ENCODE measurements at places on chromosomes 7 and 10. TPM values are rescaled to one million over a fixed set of nuclear protein-coding genes. Genes with fewer than 3 reads are reported as not detected.

Gene CPVL
- not detected for total RNA-seq

Gene ASB4
- total RNA-seq, result not detected

GRCh38 chr10:117246997-117247671 lies 6.2 kb downstream of the SLC18A2 start:
- DNase-seq, result no peak

GRCh38 chr7:54859545-54859944 lies 100.5 kb upstream of the SEC61G start:
- no peak for DNase-seq

GRCh38 chr10:16116404-16117304 lies 256.3 kb upstream of the MINDY3 start:
- DNase-seq, result no peak

DNA sequence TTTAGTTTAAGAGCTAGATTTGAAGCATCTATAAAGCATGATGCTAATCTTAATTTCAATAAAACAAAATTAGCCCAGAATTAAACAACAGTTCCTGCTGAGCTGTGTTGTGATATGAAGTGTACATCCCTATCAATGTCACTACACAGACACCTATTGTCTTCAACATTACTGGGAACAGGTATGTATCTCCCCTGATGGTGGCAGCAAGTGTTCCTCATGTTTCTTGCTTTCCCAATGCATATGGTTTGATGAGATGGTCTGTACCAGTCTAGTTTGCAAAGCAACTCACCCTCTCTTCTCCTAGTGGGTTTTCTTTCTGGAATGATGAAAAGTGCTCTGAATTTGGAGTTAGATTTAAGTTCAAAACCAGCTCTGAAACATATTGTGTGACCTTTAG lies 38.1 kb downstream of the TSPAN12 start:
- DNase-seq, result no peak

- no peak for DNase-seq
Observed at GRCh38 chr10:52615756-52616394, 156.7 kb downstream of the MBL2 start.

DNA sequence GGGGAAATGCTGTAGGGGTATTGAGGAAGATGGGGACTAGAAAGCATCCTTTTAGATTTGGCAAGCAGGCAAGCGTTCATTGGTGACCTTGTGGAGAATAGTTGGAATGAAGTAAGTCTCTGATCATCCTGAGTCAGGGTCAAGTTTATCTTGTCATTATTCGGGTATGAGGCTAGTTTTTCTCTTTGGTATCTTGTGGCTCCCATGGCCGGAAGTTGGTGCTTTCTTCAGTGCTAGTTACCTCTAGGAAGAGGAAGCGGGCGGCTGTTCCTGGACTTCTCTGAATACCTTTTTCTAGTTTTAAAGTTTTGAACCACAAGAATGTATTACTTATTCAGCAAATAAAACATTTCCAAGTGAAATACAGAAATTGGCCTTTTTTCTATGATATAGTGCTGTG lies 9.2 kb downstream of the CREM start:
- no peak for DNase-seq

- no peak for DNase-seq
Observed at GRCh38 chr10:14302035-14302434, 28.7 kb downstream of the FRMD4A start.

- DNase-seq, result no peak
Observed at GRCh38 chr10:6407034-6407721, 172.9 kb downstream of the PRKCQ start.

DNA sequence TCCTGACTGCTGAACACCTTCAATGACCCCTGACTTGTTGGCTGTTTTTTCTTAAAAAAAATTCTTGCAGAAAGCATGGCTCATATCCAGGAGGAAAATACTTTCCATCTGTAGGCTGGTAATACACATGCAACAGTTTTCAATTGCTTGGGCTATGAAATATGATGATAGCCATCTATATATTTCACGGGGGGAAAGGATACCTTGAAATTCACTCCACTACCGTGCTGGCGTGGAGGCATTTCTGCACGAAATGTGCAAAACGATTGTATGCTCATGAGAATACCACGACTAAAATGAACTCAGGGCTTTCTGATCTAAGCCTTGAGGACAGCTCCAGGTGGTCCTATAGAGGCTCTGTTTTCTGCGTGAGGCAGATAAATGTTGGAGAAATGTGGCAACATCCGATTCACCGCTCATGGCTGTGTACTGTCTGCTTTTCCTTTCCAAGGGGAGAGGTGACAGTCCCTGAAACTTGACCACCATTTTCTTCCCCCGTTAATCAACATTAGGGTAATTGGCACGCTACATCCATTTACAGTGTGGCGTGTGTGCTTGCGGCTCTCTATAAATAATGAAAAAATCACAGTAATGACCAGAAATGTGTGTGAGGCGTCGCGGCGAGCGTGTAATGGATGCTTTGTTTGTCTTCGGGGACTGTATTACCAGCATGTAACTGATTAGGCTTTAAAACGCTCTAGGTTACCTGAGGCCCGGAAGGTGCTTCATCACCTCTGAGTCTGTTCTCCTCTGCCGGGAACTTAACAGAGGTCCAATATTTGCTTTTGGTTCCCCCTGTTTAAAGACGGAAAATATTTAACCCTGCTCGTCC lies 12.8 kb upstream of the CARD11 start:
- no peak for DNase-seq

GRCh38 chr7:36153571-36154097 lies 580 bp downstream of the EEPD1 start:
- DNase-seq, result peak; percentile 9

All from activated T-helper 1 cell treated with anti-CD3 and anti-CD28 coated beads, Interleukin-12 subunit alpha, Interleukin-12 subunit beta, Interleukin-2, Interleukin-4 antibody, amounts not matched to agents 30 ng/mL and 10 ng/mL and 1 ng/mL, durations not matched to agents 14 hours and 24 hours and 36 hours (primary cell).